CD8-positive, alpha-beta memory T cell (primary cell): ENCODE measurements at places on chromosomes 6 and 20.
A peak's percentile ranks its signal among the peaks of the same experiment; 100 is the strongest.

GRCh38 chr6:165627366-165627765 lies 35.7 kb downstream of the PDE10A start:
- DNase-seq: no peak

- DNase-seq: no peak
Observed at GRCh38 chr6:36141961-36142360, 11.6 kb downstream of the MAPK13 start.

DNA sequence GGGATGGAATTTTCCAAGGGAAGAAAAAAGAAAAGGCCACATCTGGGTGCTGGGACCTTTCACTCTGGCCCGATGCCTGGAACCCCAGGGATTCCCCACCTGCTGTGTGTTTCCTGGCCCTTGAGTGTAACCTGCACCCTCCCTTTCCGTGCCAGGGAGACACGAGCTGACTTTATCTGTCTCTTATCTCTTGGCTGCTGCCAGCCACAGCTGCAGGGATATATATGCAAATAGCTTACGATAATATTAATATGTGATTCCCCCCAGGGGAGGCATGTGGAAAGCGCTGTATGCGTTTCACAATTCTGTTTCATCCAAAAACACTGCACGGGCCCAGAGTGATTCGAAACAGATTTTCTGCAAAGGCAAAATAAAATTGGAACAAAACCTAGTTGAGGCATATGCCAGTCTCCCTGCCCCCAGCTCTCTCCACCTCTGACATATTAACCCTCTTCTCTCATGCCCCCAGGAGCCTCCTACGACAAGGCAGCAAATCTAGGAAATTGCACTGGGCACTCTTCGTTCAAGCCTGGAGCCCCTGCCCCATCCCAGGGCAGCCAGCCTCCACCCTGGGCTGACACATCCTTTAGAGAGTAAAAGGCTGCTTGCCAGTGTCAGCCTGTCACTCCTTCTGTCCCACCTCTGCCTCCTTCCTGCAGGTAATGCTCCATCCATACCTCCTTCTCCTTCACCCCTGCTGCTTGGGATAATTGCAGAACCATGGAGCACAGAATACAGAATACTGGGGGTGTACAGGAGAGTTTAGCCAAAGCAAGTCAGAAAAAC lies 1.3 kb downstream of the RIPOR3 start:
- DNase-seq: no peak

DNA sequence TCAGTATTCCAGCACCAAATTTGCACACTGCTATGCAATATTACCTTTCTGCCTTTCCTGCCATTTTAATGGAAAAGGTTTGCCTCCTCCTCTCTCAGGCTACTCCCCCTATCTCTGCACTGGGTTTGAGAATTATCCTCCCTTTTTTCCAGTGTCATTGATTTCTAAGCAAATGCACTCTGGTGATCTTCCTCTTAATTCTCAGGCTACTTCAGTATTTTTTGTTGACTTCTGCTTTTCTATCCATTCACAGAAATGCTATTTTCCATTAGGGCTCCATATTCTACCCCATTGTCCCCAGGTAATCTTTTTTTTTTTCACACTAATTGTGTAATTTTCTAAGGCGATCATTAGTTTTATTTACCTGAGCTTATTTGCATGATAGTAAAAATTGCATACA lies 144.0 kb downstream of the GJA1 start:
- no peak for DNase-seq

GRCh38 chr20:40525351-40525750 lies 163.7 kb downstream of the MAFB start:
- DNase-seq: no peak

DNA sequence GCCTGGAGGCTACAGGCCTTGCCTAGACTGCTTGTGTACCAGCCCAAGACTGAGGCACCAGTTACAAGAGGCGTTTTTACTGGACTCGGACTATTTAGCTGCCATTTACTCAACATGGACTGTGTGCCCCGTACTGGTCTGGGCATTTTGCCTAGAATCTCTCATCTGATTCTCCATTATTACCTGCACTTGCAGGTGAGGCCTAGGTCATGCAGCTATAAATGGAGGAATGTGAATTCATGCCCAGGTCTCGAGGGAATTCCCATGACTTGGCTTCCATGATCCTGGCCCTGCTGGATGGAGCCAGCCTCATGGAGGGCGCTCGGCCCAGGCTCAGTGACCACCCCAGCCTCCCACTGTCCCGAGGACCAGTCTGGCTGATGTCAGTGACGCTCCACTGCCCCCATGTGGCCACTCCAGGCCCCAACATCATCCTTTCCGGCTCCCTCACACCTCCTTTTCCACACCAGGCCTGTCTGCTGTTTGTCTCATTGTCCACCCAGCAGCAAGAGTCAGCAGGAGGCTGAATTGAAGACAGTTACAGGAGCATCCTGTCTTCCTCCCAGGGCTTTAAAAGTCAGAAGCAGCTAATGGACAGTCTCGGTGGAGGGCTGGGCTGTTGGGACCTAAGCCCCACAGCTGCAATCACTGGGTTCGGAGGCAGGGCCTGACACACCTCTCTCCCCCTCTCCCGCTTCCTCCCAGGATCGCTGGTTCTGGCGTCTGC lies 8.7 kb downstream of the MMP24OS start:
- DNase-seq: peak; percentile 22

GRCh38 chr6:33419580-33420490 lies at the start of gene SYNGAP1:
TSS of gene SYNGAP1 (plus strand) at chr6:33420065. CDS start at chr6:33420265, 200 bp downstream.
- no peak for DNase-seq

GRCh38 chr6:2970034-2970685 lies 1.2 kb downstream of the SERPINB6 start:
- DNase-seq: no peak

DNA sequence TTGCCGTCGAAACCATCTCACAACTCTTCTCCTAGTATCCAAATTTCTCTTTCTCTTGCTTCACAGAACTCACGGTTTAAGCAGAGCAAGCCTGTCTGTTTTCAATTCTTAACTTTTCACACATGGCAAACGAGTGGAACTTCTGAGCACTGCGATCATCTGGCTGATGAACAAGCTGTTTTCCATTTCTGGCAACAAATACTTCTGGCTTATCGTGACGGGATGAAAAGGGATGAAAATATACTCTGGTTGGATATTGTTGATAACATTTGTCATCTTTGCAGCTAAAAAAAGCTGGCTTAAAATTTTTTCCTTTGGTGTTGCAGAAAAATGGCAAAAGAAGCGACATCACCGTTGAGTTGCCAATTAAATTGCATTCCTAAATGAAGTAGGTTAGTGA lies 515.2 kb upstream of the JARID2 start:
- no peak for DNase-seq

DNA sequence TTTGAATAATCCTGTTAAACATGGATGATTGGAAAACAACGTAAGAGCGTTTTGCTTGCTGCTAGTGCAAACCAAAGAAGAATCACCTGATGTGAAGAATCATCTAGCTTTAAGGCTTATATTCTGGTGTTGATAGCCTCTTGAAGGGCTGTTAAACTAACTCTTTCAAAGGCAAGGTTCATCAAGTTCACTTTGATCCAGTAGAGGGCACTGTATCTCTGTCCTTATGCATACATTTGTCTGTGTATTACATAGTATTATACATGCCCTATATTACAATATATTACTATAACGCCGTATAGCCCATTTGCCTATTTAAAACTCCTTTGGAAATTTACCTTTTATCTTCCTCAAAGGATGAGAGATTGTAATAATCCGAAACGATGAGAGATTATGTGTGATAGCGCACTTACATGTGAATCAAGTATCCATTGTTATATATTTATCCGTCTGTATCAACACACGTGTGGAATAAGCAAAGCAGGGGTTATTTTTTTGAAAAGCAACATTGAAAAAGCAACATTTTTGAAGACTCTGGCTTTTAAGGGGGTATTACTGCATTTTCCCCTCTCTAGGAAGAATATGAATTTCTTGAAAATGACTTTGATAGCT lies 50.8 kb upstream of the NRN1 start:
- DNase-seq: no peak

GRCh38 chr20:53162251-53162835 lies 190.2 kb downstream of the TSHZ2 start:
- DNase-seq: no peak

- no peak for DNase-seq
Observed at GRCh38 chr6:167650730-167651317, 175.9 kb upstream of the AFDN start.

DNA sequence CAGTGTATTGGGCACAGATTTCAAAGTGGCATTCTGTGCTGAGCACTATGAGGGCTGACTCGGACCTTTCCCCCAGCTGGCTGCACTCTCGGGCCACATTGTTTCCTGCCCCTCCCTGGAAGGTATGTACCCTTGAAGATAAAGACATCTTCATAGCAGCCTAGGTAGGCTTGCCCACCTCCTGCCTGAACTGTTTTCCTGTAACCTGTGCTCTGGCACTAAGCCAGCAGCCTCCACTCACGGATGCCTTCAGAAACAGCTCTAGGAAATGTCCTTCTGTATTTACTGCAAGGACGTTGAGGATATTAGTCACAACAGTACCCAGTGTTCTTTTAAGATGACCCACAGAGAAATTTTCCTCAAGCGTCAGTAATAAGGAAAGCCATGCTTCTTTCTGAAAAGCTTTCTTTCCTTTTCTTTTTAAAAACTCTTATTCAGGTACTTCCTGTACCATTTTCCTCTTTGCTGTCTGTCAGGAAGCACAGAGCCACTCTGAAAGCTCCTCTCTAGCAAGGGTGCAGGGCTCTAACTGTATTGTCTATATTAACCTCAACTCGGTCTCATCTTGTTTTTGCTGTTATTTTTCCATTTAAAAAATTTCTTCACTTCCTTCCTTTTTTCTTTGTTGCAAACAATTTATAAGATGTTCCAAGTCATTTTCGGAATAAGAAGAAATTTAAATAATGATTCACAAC lies 43.5 kb downstream of the TTI1 start:
- no peak for DNase-seq

GRCh38 chr6:12516070-12516469 lies 200.5 kb upstream of the PHACTR1 start:
- no peak for DNase-seq

- no peak for DNase-seq
Observed at GRCh38 chr6:109379711-109380110, 2.6 kb downstream of the CD164 start.

DNA sequence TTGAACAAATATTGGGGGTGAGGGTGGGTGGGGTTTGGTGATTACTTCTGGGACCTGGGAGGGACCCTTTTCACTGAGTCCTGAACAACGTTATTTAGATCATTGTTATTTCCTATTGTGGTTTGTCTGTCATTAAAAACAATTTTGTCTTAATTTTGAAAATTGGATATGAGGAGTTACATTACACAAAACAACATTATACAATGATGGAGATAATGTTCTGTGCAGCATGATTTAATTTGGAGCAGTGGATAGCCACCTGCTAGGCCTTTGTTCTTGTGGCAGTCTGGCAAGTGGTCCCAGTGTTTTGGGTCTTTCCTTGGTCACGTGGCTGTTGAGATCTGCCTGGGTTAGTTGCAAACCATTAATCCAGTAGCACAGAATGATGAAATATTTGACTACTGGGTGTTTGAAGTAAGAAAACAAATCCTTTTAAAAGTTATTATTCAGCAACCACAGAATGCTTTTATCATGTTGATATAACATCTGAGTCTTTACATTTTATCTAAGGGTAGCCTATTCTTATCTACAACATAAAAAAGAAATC lies 172.8 kb downstream of the CDKAL1 start:
- DNase-seq: no peak

DNA sequence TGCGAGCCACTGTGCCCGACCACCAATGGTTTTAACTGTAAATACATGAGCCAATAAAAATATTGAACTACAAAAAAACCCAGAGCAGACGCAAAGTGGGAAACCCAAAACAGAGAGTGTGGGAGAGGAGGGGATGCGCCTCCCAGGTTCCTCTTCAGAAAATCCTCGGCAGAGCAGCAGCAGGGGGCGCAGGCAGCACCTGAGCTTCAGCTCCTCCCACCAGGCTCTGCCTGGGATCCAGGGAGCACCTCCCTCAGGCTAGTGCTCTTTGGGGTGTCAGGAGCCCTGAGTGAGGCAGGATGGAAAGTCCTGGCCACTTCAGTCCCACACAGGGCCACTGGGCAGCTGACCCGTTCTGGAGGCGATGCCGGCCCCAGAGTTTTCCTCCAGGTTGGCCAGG lies 536.9 kb upstream of the CDH4 start:
- DNase-seq: no peak

DNA sequence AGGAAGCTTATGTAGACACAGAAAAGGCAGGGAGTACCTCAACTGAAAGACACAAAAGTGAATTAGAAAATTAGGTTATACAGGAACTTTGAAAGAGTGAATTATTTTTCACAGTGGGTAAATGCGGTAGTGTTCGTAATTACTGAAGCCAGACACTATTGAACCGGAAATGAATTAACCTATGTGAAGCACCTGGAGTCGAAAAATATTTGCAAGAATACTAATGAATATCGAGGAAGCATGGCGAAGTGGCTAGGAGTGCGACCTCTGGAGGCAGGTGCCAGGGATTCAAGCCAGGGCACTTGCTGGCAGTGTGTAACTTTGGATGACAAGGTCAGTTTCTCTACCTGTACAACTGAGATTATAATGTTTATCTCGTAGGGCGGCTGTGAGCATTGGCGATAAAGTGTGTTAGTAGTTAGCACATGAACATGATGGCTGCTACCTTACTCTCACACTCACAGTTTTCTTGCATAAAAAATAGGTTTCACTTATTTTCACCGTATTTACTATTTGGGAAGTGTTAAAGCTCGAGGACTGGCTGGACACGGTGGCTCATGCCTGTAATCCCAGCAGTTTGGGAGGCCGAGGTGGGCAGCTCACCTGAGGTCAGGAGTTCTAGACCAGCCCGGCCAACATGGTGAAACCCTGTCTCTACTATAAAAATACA lies 567 bp upstream of the SLC18B1 start:
- peak; percentile 61 for DNase-seq

- no peak for DNase-seq
Observed at GRCh38 chr6:107712665-107713551, 111.2 kb downstream of the SCML4 start.

DNA sequence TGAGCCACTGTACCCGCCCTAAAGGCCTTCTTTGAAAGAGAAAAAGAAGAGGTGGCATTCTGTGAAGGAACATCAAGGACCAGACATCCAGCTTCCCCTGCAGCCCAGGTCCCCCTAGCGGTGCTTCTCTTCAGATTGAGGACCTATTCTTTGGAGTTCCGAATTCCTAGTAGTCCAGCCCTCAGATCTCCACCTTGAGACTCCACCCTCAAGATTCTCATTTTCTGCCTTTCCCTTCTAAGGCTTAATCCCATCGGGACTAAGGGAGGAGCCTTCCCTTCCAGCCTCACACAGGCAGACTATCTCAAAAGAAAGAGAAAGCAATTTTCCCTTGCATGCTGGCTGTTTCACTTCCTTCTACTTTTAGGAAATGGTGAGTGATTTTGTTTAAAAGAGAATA lies 32.5 kb downstream of the MUC22 start:
- no peak for DNase-seq

GRCh38 chr20:8361006-8361652 lies 229.1 kb downstream of the PLCB1 start:
- no peak for DNase-seq

DNA sequence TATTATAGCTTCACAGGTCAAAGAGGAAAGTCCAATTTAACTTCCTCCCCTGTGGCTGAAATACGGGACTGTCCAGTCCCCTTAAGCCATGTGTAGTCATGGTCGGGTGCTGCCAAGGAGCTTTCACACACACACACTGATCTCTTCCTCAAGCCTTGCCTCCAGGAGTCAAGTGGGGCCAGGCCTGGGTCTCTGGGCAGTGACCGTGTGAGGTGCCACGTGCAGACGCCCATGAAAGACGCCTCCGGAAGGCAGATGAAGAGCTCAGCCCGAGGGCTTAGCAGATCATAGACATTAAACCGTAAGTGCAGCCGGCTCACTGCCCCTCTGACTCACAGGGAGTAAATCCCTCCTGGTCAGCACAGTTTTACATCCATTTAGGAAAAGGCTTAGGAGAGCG lies 4.2 kb downstream of the GABRR2 start:
- DNase-seq: no peak

GRCh38 chr6:6581054-6581453 lies 7.5 kb upstream of the LY86 start:
- DNase-seq: no peak
